ENCODE measurements at places on chromosomes 2 and 18.

DNA sequence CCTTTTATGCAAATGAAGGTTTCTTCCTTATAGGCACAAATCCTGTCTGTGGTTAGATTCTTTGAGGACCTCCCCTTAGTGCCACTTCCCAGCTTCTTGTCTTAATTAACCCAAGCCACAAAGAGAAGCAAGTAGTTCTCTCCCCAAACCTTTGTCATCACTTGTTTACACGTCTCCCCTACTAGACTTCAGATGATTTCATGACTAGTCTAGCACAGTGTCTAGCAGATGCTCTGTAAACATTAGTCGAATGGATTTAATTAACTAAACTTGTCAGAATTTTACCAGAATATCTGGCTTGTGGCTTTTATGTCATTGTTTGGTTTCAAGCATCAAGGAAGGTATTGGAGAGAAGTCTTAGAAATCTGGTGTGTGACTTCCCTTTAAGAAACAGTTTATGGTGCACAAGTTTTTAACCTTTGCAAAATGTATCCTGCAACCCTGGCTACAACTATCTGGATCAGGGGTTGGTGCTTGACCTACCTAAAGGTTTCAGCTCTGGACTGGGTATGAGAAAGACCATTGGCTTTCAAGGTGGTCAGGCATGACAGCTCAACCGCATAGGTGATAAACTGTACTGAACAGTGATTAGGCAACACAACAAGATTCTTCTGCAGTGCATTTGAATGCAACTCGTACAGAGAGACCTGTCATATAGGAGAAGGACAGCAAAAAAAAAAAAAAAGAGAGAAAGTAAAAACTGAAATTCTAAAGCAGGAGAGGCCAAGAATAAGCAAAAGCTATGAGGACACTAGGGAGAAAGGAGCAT is 93.2 kb upstream of the CCDC150 start:
- DNase-seq = no peak

DNA sequence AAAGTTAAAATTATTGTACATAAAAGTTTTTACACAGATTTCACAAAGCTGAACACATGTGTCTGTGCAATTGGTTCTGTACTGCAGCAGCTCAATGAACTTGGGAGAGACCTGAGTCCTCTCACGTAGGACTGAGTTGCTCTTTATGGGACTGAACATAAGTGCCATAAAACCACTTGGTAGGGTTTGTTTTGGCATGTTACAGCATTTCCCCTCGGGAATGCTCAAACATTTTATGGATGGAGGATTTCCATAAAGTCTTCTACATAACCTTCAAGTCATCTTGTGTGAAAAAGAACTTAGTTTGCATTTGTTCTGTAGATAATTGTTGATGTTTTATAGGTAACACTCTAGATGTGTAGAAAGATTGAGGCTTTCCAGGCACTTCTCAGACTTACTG is 15.9 kb downstream of the LYPD6 start:
- no peak for DNase-seq

DNA sequence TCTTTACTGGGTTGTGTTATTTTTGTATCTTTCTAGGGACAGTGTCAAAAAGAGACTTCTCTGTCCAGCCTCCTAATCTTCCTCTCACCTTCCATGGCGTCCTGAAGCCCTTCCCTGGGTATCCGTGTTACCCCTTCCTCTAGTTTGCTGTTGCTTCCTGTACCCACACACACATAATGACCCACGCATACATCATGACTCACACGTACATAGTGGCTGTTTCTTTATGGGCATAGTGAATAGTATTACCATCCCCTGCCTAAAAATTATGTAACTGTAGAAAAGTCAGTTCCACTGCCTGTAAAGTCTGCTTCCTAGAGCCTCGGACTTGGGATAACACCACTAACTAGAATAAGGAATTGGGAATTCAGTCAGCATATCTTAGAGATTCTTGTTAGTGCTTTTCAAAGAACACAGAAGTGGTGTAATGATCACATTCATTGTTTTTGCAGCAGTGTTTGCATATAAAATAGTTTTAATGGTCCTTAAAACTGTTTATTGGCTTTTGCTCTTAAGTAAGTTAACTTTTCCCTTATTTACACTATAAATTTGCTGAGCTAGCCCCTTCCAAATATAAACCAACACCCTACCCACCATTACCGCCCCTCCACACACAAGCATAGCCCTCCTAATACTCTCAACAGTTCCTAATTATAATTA is 308.4 kb upstream of the RAB12 start:
- no peak for DNase-seq

- DNase-seq = no peak
These were observed 73.9 kb upstream of the TTC27 start for GRCh38 chr2:32553829-32554432.

Data from activated CD4-positive, alpha-beta memory T cell treated with anti-CD3 and anti-CD28 coated beads for 36 hours (primary cell).